NCI-H1417 treated with DMSO at 0.1 percent for 48 hours (cell line): ENCODE measurements at places on chromosomes 12 and 14.

- DNase-seq = no peak
Measured at GRCh38 chr12:3580094-3580749, 89.2 kb downstream of the PRMT8 start.

DNA sequence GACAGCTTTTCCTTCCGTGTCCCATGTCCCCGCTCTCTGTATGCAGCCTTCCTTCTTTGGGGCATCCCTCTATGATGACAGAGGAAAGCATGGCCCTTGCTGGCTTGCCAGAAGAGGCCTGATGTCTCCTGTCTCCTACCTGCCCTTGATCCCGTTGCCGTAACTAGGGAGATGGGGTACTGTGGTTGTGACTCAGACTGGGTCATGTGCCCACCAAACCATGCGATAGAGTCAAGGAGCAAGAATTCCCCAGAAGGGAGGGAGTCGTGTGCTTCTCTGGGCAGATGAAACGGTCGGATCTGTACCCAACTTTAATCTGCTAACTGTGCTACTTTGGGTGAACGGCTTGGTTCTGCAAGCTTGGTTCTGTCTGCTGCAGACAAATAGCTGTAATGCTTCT is 99.1 kb upstream of the DYNC1H1 start:
- no peak for DNase-seq

GRCh38 chr12:16218234-16218633 is 59.3 kb downstream of the SLC15A5 start:
- DNase-seq = no peak

DNA sequence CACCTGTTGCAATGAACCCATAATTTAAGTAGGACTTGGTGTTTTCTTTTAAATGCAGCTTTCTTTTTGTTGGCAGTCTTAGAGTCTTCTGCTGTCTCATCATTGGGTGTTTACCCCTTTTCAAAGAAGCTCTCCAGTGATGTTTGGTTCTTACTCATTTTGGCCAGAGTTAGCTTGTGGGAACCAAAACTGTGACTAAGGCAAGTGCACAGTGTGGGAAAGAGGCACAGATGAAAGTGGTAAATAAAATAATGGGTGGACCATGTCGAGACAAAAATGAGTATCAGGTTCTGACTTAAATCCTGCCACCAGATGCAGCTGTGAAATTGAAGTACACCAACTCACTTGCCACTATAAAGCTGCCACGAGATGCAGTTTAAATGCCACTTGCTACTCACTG is 615.4 kb upstream of the MIS18BP1 start:
- no peak for DNase-seq

DNA sequence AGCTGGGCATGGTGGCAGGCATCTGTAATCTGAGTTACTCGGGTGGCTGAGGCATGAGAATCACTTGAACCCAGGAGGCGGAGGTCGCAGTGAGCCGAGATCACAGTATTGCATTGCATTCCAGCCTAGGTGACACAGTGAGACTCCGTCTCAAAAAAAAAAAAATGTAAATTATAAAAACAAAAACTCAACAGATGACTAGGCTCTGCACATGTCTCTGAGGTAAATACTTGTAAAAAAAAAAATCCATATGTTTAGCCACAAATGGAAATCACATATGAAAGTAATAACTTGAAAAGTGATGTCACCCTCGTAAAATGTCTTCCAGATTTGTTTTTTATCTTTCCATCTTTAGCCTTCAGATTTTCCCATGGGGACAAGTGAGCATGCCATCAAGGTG is 85.0 kb downstream of the KICS2 start:
- DNase-seq = no peak

DNA sequence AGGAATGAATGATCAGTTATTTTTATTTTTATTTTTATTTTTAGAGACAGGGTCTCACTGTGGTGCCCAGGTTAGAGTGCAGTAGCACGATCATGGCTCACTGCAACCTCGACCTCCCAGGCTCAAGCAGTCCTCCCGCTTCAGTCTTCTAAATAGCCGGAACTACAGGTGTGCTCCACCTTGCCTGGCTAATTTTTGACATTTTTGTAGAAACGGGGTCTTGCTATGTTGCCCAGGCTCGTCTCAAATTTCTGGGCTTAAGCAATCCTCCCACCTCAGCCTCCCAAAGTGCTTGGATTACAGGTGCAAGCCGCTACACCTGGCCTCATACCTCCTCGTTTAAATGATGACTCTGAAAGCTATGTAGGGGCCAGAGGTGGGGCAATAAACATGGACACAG is 706.0 kb downstream of the MED13L start:
- no peak for DNase-seq

- DNase-seq = no peak
Measured at GRCh38 chr12:85352016-85352415, 72.0 kb downstream of the ALX1 start.

- DNase-seq = no peak
Measured at GRCh38 chr12:45648070-45648469, 81.4 kb upstream of the ARID2 start.

DNA sequence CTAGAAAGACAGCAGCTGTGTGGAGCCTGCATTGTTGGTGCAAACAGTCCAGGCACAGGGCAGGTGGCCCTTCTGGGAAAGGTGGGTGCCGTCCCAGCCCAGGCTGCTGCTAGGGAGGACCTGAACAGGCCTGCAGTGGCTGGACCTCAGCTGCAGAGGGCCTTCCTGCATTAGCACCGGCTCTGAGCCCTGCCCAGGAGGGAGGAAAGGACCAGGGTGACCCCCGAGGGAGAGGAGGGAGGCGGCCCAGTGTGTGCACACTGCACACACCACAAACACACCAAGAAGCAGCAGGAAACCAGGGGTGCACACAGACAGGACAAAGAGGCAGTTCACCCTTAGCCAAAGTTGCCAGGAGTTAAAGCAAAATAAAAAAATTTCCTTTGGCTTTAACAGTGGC is 8.0 kb upstream of the PGAM5 start:
- DNase-seq = no peak

GRCh38 chr14:61559641-61560201 is 135.6 kb upstream of the HIF1A start:
- no peak for DNase-seq

GRCh38 chr12:75935539-75936242 is 95.9 kb downstream of the PHLDA1 start:
- no peak for DNase-seq

DNA sequence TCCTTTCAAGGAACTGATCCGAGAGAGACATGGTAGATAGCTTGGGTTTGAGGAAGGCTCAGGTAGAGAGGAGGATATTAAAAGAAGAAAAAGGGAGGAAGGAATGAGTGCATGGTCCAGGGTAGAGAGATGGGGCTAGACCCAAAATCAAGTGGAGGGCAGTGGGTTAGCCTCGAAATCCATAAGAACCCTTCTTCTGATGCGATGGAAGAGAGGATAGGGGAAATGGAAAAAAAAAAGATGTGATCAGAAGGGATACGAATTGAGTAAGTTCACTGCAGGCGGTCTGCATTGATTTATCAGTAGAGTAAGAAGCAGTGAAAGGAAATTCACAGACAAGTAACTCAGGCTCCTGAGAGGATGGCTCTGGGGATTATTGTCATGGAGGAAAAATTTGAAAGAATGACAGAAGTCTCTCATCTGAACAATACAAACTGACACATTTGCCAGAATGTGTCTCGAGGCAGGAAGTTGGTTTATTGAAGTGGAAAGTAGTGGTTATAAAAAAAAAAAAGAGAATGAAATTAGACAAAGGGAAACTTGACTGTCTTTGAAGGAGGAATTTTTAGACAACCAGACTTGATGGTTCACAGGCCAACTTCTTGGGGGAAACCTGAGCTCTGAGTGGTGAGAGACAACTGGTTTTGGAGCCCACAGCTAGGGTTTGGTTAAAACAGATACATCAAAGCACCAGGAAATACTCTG is 10.2 kb downstream of the PPFIBP1 start:
- no peak for DNase-seq

GRCh38 chr12:63319386-63319785 is 168.4 kb upstream of the AVPR1A start:
- no peak for DNase-seq
